ENCODE measurements at places on chromosomes 1 and 21. TPM values are rescaled to one million over a fixed set of nuclear protein-coding genes. Genes with fewer than 3 reads are reported as not detected.

GRCh38 chr1:221723018-221723847, 18.7 kb downstream of the DUSP10 start:
- DNase-seq, result no peak

DNA sequence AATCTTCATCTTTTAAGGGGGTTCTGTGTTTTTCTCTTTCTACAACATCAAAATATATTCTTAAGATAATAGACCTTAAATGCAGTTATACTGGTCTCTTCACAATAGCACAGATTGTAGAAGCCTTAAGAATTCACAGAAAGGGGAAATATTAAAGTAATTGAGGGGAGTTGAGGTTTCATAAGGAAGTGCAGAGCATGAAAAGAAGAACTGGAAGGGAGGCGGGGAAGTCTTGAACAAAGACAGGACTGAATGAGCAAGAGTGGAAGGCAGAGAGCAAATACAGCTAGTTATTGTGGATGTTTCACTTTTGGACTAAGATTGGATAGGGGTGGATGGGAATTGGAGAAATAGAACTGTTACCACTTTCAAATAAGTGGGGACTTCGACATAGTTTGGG, 67.7 kb downstream of the PTGER3 start:
- no peak for DNase-seq

DNA sequence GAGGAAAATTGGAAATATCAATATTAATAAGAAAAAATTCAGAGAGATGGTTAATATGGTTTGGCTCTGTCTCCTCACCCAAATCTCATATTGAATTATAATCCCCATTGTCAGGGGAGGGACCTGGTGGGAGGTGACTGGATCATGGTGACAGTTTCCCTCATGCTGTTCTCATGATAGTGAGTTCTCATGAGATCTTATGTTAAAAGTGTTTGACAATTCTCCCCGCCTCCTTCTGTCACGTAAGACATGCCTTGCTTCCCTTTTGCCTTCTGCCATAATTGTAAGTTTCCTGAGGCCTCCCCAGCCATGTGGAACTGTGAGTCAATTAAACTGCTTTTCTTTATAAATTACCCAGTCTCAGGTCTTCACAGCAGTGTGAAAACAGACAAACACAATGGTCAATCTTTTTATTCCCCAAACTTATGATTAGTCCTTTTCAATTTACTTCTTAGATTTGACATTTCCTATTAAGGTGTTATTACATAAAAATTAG, 11.0 kb downstream of the EGLN1 start:
- DNase-seq, result no peak

DNA sequence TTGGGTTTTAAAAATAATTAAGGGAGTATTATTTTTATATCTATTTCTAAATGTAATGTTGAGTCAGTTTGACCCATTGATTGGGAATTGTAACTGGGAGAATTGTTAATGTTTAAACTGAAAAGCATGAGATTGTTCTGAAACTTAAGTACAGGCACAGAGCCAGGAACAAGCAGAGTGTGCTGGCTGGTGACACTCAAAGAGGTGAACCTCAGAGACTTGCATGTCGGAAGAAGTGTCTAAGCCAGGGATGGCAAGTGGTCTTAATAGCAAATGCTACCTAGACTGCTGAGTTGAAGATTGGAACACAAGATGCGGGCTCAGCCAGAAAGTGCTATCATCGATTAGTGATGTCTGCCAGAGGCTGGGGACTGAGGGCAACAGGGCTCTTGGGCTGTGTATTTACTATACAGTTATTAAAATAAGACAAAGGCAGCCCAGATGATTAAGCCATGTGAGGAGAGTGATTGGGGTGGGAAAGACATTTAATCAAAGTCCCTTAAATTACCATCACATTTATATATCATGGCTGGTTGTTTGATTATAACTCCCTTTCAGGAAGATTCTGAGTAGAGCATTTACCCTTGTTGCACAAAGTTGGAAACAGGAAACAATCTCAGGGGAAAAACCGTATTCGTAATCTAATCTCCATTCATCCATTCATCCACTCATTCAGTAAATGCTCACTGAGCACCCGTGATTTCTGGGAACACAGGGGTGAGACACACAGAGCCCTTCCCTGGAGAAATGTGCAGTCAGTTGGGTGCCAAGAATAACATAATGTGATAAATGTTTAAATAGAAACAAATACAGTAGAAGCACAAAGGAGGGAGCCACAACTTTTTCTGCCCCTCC, 42.8 kb downstream of the C8A start:
- no peak for DNase-seq

DNA sequence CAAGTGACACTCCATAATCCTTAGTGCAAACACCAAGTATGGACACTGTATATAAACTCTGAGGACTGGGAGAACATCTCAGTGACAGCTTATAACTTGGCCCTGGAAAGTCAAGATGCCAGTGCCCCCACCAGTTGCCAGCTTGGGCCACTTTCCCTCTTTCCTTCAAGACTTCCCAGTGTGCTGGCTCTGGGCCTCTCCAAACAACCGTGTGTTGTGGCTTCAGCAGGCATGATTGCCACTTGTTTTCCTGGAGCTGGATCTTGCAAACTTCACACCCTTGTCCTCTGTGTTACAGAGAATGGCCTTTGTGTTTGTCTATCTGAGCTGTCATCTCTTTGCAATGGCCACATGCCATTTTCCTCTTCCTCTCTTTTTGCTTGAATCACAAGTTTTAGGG, 37.0 kb downstream of the CCDC185 start:
- no peak for DNase-seq

DNA sequence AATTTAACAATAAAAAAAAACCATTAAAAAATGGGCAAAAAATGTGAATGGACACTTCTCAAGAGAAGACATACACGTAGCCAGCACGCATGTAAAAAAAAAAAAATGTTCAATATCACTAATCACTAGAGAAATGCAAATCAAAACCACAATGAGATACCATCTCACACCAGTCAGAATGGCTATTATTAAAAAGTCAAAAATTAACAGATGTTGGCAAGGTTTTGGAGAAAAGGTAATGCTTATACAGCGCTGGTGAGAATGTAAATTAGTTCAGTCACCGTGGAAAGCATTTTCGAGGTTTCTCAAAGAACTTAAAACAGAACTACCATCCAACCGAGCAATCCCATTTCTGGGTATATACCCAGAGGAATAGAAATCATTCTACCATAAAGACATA, 1091.5 kb upstream of the B3GALT2 start:
- DNase-seq, result no peak

GRCh38 chr1:202207292-202207691, 13.7 kb downstream of the LGR6 start:
- DNase-seq, result no peak

- no peak for DNase-seq
Observed at GRCh38 chr1:15283526-15283925, 36.5 kb downstream of the FHAD1 start.

DNA sequence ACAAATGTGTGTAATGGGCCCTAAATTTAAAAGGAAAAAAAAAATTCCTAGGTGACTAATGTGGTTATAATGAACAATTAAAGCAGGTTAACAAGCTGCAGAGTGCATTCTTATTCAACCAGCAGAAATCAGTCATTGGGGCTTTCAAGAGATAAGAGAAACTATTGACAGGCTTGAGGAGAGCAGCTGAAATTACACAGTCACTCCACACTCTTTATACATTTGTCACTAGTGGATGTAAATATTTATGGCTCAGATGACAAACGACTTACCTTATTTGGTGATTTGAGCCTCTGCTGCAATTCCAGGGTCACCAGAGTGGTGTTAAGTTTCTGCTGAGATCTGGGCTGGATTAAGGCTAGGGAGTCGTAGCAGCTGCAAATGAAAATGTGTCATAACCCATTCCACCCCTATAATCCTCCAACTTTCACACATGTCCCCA, 896.3 kb downstream of the TTLL7 start:
- no peak for DNase-seq

C1orf141 gene
- polyA plus RNA-seq, result not detected

MMEL1 gene
- polyA plus RNA-seq, result 0.10 TPM

Data from AG04450 (cell line).